ENCODE measurements at places on chromosomes 13 and 19. TPM values are rescaled to one million over a fixed set of nuclear protein-coding genes. Genes with fewer than 3 reads are reported as not detected.

- H3K4me1 ChIP-seq: no peaks in the 10 kb centered on the region
- no peak for DNase-seq
- H3K27me3 ChIP-seq: no peaks in the 10 kb centered on the region
- H3K36me3 ChIP-seq: no peaks in the 10 kb centered on the region
These were observed 12.5 kb downstream of the ALG5 start for GRCh38 chr13:36986462-36987240.

Gene FAM216B
- total RNA-seq: not detected

Gene SHISA2
- not detected for total RNA-seq

Gene EPS8L1
- total RNA-seq: 1.0 TPM

Gene CGB1
- not detected for total RNA-seq

Gene ICAM5
- total RNA-seq: 0.24 TPM

Gene FFAR3
- not detected for total RNA-seq

Measured in right lobe of liver (tissue), 6 donors.